ENCODE measurements at places on chromosomes 6 and 20. TPM values are rescaled to one million over a fixed set of nuclear protein-coding genes. Genes with fewer than 3 reads are reported as not detected.

GRCh38 chr6:155461556-155461955, 5.9 kb upstream of the NOX3 start:
- DNase-seq: peak; percentile 34

DNA sequence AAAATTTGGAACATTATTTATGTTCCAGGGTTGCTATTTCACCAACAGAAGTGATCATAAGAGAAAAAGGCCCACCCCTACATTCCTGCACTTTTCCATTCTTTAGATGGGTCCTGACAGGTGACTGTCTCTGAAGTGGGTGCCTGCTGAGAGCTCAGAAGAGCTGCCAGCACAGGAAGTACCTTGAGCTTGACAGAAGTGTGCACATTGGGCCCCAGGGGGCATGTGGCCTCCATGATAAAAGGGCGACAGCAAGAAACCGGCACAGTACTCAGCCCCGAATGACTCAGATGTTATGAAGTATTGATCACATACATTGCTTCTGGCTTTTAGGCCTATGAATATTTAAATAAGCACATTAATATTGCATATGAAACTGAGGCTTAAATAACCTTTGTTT, 150.4 kb downstream of the PCSK2 start:
- DNase-seq: no peak

DNA sequence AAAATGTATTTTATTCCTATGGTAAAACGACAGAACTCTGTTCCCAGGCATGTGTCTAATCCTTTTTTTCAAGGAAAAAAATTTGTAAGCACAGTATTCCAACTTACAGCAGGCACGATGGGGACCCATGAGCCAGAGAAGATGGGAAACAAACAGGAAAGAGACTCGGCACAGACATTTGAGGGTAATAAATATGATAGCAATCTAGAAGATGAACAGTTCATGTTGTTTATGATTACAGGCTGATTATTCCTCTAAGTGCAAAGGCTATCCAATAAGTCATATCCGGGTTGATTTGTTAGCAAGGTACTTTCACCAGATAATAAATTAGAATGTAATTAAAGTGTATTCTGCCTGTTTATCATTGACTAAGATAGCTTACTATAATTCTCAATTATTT, 43.2 kb downstream of the PDSS2 start:
- DNase-seq: no peak

Gene PLG
- not detected for total RNA-seq

Gene LCA5
- 2.0 TPM for total RNA-seq

GRCh38 chr6:50007819-50008218, 14.0 kb downstream of the DEFB110 start:
- DNase-seq: peak; percentile 57

- DNase-seq: peak; percentile 82
Observed at GRCh38 chr20:34579191-34579978, 20.9 kb downstream of the MAP1LC3A start.
